ENCODE measurements at places on chromosomes 11 and 22. TPM values are rescaled to one million over a fixed set of nuclear protein-coding genes. Genes with fewer than 3 reads are reported as not detected.

The KDM4E gene
- total RNA-seq: not detected

The LAMTOR1 gene
- total RNA-seq: 168 TPM

The SNX32 gene
- total RNA-seq: not detected

The MS4A4E gene
- not detected for total RNA-seq

The RAG2 gene
- total RNA-seq: not detected

The PAK1 gene
- total RNA-seq: 1.4 TPM

The SNU13 gene
- 161 TPM for total RNA-seq

The MRGPRF gene
- 0.07 TPM for total RNA-seq

The C11orf24 gene
- total RNA-seq: 26.6 TPM

The BAIAP2L2 gene
- 0.54 TPM for total RNA-seq

All from mammary microvascular endothelial cell (primary cell).